ENCODE measurements at places on chromosomes 11 and 22. TPM values are rescaled to one million over a fixed set of nuclear protein-coding genes. Genes with fewer than 3 reads are reported as not detected.

Gene ANO3
- not detected for total RNA-seq

- H3K4me3 ChIP-seq = no peak overlapping the region
- no peak for DNase-seq
- peaks cover 76% of the 10 kb centered on the region for H3K4me1 ChIP-seq
- H3K36me3 ChIP-seq = no peaks in the 10 kb centered on the region
- H3K27me3 ChIP-seq = peaks cover 15% of the 10 kb centered on the region
Measured at GRCh38 chr22:50303848-50304527, 3.5 kb downstream of the PLXNB2 start.

DNA sequence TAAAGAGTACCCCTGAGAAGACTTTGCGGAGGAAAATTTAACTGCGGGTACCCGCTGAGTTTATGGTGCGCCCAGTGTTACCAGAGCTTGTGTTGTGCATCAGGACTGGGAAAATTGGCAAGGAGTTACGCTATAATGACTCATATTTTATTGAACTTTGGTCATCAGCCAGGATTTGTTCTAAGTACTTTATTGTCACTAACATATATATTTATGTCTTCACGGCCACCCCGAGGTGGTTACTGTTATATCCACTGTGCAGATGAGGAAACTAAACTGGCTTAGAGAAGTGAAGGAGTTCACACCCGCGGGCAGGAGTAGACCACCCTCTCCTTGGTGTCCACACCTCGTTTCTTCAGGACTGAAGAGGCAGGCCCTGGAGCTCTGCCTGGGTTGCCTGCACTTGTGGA, 667 bp downstream of the ACCS start:
- H3K4me3 ChIP-seq = peak overlapping the region; percentile 96
- H3K4me1 ChIP-seq = peaks cover 13% of the 10 kb centered on the region
- DNase-seq = no peak
- H3K27ac ChIP-seq = peak overlapping the region; percentile 70

Gene SYCE3
- not detected for total RNA-seq

DNA sequence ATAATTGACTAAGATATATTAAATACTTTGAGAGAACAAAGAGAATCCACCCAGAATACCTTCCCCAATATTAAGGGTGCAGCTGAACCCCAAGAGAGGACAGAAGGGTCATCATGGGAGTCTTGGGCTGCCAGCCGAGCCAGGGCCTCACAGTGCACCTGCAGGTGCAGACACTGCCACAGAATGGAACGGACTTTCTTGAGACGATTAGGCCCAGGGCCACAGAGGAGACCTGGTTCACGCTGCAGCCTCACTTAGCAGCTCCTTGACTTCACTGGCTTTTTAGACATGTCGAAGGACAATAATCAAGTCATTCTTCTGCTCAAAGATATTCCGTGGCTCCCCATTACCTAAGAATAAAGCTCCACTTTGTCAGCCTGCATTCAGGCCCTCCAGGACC, 100.6 kb downstream of the PHF21B start:
- H3K27ac ChIP-seq = no peak overlapping the region
- no peaks in the 10 kb centered on the region for H3K4me1 ChIP-seq
- H3K27me3 ChIP-seq = no peaks in the 10 kb centered on the region
- H3K36me3 ChIP-seq = no peaks in the 10 kb centered on the region
- no peak for DNase-seq

Gene LAYN
- 0.94 TPM for total RNA-seq

GRCh38 chr11:69562302-69562701, 78.7 kb upstream of the CCND1 start:
- H3K4me3 ChIP-seq = no peak overlapping the region
- no peak overlapping the region for H3K27ac ChIP-seq
- peaks cover 12% of the 10 kb centered on the region for H3K4me1 ChIP-seq
- no peak for DNase-seq
- no peaks in the 10 kb centered on the region for H3K27me3 ChIP-seq

Gene HOATZ
- total RNA-seq = not detected

GRCh38 chr22:38465673-38466490, 2.0 kb upstream of the KDELR3 start:
- H3K4me1 ChIP-seq = peaks cover 21% of the 10 kb centered on the region
- no peak for DNase-seq

DNA sequence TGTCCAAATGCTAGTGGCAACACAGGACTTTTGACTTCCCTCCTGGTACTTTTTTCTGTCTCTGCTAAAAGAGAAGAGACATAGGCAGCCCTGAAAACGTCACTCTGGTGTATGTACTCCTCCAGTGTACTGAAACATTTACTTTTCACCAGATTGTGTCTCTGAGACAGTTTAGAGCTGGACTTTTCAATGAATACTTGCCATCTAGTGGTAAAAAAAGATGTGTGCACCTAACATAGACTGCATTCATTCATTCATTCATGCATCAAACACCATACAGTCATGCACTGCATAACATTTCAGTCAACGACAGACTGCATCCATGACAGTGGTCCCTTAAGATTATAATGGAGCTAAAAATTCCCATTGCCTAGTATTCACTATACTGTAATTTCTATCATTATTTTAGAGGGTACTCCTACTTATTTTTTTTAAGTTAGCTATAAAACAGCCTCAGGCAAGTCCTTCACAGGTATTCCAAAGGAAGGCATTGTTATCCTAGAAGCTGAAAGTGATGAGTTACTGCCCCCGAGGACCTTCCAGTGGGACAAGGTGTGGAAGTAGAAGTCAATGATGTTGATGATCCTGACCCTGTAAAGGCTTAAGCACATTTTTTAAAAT, 186.2 kb downstream of the SPON1 start:
- no peak overlapping the region for H3K27ac ChIP-seq
- H3K36me3 ChIP-seq = no peaks in the 10 kb centered on the region
- no peaks in the 10 kb centered on the region for H3K27me3 ChIP-seq
- no peak for DNase-seq
- H3K4me3 ChIP-seq = no peak overlapping the region

DNA sequence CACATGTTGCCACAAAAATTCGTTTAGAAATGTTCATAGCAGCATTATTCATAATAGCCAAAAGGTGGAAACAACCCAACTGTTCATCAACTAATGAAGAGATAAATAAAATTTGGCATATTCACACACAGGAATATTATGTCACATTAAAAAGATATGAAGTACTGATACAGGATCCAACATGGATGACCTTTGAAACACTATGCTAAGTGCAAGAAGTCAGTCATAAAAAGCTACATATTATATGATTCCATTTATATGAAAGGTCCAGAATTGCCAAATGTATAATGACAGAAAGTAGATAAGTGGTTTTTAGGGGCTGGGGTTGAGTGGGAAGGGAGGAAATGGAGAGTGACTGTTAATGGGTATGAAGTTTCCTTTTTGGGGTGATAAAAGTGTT, 9.0 kb downstream of the PRR5L start:
- no peak for DNase-seq
- H3K27me3 ChIP-seq = no peaks in the 10 kb centered on the region
- H3K27ac ChIP-seq = no peak overlapping the region
- no peaks in the 10 kb centered on the region for H3K36me3 ChIP-seq
- no peak overlapping the region for H3K4me3 ChIP-seq

DNA sequence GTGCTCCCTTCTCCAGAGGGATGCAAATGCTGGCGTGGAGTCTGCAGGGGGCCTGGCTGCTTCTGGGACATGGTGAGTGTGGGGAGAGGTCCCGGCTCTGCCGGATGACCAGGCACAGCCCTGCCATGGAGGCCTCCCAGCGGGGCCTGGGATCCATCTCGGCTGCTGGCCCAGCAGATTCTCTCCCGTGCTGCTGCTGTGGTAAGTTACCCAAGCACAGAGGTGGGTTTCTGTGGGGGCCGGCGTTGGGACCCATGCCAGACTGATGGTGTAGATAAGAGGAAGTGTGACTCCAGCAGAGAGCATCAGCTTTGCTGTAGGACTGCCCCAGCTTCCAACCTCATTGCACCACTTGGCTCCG, 147.5 kb upstream of the B3GAT1 start:
- H3K36me3 ChIP-seq = no peaks in the 10 kb centered on the region
- H3K27me3 ChIP-seq = no peaks in the 10 kb centered on the region
- peaks cover 10% of the 10 kb centered on the region for H3K4me1 ChIP-seq
- H3K27ac ChIP-seq = no peak overlapping the region
- H3K4me3 ChIP-seq = no peak overlapping the region
- DNase-seq = peak; percentile 11

Gene OR51L1
- not detected for total RNA-seq

DNA sequence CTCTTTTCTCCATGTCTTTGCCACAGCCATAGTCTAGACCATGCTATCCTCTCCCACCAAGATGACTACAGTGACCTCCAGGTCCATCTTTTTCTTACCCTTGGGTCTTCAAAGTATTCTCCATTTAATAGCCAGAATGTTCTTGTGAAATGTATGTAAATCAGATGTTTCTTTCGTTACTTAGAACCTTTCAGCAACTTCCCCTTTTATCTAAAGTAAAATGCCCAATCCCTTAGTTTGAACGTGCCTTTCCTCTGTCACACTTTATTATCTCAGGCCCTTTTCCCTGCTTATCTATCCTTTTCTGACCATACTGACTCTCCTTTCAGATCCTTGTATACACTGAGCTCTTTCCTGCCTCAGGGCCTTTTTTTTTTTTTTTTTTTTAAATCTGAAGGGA, 17.9 kb downstream of the RBM4B start:
- DNase-seq = no peak
- no peaks in the 10 kb centered on the region for H3K27me3 ChIP-seq
- H3K27ac ChIP-seq = no peak overlapping the region
- peaks cover 32% of the 10 kb centered on the region for H3K36me3 ChIP-seq

DNA sequence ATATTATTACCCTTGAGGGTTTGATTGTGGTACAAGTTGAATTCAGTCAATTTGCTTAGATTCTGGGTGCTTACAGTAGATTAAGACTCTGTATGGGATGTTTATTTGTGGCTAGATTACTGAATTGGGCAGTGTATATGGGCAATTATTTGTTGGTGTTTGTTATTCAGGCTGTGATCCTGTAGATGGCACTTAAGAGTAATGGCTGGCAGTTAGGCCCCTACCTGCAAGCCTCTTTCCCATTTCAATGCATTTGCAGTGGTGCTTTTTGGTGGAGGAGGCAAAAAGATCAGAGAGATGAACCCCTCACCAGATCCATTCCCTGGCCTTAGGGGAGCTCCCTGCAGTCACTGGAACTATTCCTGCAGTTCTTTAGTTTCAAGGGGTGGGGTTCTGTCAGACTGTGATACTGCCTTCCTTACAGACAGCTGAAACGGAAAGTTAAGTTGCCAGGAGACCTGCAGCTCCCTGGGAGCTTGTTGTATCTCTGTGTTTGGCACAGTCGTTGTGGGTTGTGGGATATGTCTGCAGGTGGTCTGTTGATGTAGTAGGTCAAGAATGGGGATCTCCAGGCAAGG, 199.5 kb downstream of the AASDHPPT start:
- no peaks in the 10 kb centered on the region for H3K27me3 ChIP-seq
- no peaks in the 10 kb centered on the region for H3K4me1 ChIP-seq
- no peak for DNase-seq

DNA sequence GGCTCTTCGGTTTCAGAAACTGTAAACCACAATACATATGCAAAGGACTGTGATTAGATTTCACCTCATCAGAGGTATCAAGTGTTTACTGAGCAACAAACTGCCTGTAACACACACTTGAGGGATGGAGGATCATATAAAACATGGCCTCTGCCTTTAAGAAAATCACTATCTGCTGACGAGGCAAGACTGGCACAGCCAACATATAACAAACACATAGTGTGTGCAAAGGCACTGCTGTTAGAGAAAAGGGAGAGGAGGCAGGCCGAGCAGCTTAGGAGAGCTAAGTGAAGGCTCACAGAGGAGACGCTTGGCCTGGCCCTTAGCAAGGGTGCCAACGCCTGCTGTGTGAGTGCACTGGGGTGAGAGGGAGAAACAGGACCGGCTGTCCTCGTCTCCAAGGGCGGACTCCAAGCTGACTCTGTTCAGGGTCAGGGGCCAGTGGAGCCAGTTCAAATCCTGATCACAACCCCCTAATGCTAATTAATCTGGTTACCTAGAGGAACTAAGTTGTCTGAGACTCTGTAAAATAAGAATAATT, 48.2 kb downstream of the LRFN4 start:
- no peak for DNase-seq
- no peak overlapping the region for H3K4me3 ChIP-seq
- H3K4me1 ChIP-seq = no peaks in the 10 kb centered on the region

DNA sequence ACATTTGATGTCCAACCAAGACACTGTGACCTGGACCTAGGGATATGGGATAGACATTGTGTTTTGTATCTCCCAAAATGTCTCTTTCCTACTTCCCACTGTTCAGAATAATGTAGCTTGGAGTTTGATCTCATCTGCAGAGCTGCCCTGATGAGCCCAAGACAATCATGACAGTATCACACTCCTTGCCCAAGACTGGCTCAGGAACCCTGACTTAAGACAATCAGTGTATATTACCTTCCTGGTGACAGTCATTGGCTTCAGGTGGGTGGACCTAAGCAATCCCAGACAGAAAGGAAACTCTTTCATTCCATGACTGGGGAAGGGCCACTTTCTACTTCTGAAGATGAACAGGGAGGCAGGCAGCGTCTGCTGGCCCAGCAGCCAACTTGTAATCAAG, 14.3 kb upstream of the RTN4RL2 start:
- no peak overlapping the region for H3K4me3 ChIP-seq
- no peaks in the 10 kb centered on the region for H3K36me3 ChIP-seq
- H3K4me1 ChIP-seq = no peaks in the 10 kb centered on the region
- no peak overlapping the region for H3K27ac ChIP-seq
- no peak for DNase-seq

DNA sequence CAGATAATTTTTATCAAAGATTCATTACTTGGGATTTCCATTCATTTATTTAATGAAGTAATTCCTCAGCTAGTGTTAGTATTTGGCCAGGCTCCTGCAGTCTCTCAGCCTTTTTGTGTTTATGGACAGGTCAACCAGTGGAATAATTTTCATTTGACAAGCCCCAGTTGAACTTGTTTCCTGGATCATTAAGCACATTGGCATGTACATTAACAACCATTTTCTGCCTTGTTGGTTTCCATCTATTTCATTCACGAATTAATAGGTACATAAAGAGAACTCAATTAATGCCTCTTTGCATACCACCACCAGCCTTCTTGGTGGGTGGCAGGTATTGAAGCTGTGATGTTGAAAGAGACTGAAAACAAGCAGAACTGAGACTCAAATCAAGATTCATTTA, 745.2 kb downstream of the KCNA4 start:
- no peaks in the 10 kb centered on the region for H3K36me3 ChIP-seq
- no peaks in the 10 kb centered on the region for H3K27me3 ChIP-seq
- no peak overlapping the region for H3K4me3 ChIP-seq
- H3K27ac ChIP-seq = no peak overlapping the region
- no peaks in the 10 kb centered on the region for H3K4me1 ChIP-seq
